CD4-positive, alpha-beta memory T cell (primary cell): ENCODE measurements at places on chromosomes 3 and 15.

- DNase-seq, result no peak
These were observed 160.1 kb upstream of the IL12A start for GRCh38 chr3:159828542-159828943.

GRCh38 chr3:170585008-170585936, 603 bp downstream of the SLC7A14 start:
- DNase-seq, result no peak

- no peak for DNase-seq
These were observed 324.1 kb upstream of the CNTN4 start for GRCh38 chr3:1774597-1774996.

DNA sequence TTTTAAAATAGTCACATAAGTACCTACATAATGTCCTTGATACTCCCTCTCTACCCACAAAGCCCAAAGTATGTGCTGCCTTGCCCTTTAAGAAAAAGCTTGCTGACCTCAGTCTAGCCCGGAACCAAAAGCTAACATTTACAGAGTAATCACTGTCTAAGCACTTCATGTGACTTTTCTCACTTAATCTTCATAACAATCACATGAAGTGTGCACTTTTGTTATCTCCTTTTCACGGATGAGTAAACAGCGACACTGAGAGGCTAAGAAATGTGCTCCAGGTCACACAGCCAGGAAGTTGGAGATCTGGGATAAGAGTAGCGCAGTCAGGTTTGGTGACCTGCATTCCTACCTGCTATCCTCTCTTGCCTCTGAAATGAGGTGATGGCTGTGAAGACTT, 194.0 kb downstream of the ITPR1 start:
- no peak for DNase-seq

GRCh38 chr3:181327349-181327748, 337.8 kb upstream of the DNAJC19 start:
- DNase-seq, result no peak

DNA sequence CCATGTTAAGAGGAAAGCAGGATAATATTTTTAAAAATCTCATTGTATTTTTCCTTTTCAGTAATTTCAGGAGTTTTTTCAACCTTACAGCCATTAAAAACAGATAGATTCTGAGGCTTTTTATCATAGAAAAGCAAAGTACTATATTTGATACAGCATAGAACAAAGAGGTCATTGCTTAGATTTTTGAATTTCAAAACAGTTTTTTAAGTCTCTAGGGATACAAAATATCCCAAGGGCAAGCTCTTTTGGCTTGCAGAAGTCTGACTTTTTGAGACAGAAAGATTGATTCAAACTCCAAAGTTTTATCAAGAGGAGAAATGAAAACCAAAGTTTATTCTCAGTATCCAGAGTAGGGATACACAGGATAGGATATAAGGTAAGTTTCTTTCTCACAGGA, 49.3 kb upstream of the LEKR1 start:
- no peak for DNase-seq
